MM.1S (cell line): ENCODE measurements at places on chromosomes 11 and 22.

GRCh38 chr11:39860931-39861330, 1598.5 kb downstream of the LRRC4C start:
- DNase-seq: no peak

GRCh38 chr22:27730641-27731433, 70.7 kb downstream of the MN1 start:
- no peak for DNase-seq

DNA sequence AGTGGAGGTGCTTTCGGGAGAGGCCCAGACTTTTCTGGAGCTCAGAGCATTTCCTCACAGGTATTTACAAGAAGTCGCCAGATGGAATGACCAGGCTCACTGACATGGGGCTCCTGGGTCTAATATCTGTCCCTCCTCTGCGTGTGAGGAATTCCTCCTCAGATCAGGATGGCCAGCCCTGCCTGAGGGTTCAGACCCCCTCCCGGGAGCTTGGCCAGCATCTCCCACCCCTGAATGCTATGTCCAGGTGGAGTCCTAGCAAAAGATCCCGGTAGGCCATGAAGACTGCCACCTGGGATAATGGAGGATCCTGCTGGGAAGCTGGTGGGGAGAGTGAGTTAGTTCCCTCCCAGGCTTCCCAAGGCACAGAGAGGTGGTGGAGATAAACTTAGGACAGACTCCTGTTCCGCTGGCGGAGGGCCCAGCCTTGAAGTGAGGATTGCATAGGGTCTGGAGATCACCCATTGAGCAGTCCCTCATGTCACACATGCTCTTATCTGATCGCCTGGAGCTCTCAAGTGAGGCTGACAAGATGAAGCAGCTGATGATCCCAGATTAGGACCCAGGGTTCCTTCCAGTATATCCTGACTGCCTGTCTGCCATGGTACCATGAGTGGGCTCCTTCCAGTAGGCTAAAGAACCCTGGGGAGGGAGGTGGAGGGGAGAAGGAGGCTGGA, 5.7 kb downstream of the OAF start:
- DNase-seq: no peak

- DNase-seq: peak; percentile 94
These were observed 121.2 kb downstream of the PDE3B start for GRCh38 chr11:14764579-14765527.

DNA sequence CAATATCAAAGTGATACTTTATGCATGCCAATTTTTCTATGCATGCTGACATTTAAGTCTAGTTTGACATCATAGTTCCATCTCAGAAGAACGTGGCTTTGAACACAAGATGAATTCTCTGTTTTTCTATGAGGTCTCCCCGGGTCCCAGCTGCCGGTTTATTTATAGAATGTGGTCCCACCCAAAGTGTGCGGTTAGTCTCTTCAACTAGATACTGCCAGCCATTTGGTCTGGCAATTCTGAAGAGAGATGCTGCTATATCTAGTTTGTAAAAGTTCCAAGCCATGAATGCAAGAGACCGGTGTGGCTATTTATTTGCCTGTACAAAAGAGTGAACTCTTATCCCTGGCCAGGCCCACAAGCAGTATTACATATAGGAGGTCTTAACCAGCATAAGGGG, 9.2 kb downstream of the OR5A2 start:
- peak; percentile 44 for DNase-seq

DNA sequence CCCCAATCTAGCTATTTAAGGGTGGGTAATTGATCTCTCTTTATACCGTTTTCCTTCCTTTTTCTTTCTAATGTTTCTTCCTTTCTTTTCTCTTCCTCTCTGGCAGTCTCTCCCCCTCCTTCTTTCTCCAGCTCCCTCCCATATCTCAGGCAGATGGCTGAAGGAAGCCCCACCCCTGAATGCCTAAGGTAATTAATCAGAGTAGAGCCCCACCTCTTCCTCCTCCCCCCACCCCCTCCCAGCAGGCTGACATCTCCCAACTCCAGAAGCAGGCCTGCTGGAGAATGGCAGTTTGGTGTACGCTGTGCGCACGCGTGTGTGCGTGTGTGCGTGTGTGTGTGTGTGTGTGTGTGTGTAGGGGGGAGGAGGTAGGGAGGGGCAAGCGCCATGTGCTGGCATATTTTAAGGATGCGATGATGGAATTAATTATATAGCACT, 122.6 kb downstream of the APOL5 start:
- peak; percentile 79 for DNase-seq

GRCh38 chr22:25714070-25714469, 27.9 kb upstream of the MYO18B start:
- DNase-seq: no peak

DNA sequence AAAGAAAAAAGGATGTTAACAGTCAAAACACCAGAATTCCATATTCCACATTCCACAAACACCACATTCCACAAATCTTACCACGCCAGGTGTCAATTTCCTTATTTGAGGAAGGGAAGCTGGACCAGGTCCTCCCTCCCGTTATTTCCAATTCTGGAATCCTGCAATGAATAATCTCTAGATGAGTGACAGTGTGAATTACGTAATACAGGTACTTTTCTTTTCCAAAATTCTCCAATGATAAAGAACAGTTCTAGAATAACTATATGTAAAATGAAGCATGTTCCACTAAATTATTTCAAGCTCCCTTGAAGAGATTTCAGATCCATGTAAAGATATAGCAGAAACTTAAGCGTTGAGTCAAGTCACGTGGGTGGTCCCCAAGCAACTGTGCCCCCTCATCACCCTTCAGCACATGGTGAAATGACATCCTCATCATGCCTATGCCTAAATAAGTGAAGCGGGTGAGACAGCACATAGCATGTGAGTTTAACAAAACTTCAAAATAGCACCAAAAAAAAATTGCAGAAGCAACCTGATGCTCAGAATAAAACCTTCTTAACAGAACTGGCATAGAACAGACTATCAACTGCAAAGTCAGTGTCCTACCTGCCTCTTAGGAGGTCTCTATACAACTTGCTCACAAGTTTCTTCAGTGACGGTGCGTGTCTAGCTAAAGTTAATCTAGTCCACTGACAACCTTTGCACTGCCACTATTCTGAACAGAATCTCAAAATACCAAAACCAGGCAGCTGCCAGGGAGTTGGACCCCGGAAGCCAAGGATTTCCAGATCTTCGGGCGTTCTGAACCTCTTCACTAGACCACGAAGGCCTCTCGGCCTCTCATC, 876 bp downstream of the NFRKB start:
- peak; percentile 27 for DNase-seq

GRCh38 chr11:100716838-100717237, 29.8 kb downstream of the ARHGAP42 start:
- DNase-seq: no peak

GRCh38 chr11:59551659-59552521, 40.6 kb downstream of the OR4D9 start:
- DNase-seq: no peak

DNA sequence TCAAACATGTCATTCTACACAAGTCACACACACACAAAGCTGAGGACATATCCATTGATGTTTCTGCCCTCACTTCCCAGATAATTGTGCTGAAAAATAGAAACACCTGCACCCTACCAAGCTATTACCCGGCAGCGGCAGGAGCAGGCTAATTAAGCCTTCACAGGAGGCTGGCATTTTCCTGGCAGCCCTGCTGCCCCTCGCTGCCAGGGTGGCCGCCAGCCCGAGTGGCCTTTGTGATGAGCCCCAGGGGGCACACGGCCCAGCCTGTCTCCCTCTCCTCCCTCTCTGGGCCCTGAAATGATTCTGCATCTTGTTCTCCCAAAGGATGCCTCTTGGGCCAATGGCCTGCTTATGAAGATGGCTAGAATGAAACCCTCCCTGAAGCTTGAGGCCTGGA, 76.2 kb upstream of the TP53I11 start:
- DNase-seq: no peak

DNA sequence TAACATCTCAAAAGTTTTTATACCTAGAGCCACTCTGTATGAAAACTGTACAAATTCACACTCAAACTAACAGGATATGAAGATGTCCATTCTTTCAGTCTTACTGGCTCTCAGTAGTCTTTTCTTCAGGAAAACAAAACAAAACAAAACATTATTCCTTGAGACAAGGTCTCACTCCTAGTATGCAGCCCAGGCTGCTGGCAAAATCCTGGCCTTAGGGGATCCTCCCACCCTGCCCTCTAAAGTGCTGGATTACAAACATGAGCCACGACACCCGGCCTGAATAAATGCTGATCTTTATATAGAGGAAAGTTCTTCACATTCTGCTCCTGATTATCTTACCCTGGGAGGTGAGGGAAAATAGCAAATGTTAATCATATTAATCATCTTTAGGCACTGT, 5.1 kb downstream of the APOL2 start:
- no peak for DNase-seq

GRCh38 chr11:95680169-95680929, 109.2 kb downstream of the FAM76B start:
- peak; percentile 89 for DNase-seq

DNA sequence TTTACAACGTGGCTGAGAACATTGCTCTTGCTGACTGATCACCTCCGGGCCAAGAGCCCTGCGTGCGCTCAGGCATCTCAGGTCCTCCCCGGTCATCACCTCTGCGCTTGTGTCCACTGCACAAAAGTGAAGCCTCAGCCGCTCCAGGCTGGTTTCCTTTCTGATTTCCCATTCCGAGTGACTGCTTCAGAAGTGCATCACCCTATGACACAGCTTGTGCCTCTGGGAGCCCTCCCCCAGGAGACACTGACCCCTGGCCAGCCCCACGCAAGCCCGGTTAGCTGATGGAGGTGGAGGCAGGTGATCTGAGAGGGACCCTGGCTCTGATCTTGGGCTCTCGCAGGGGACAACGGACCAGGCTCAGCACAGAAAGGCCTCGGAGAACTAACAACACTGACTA, 38.3 kb upstream of the GNB1L start:
- no peak for DNase-seq

DNA sequence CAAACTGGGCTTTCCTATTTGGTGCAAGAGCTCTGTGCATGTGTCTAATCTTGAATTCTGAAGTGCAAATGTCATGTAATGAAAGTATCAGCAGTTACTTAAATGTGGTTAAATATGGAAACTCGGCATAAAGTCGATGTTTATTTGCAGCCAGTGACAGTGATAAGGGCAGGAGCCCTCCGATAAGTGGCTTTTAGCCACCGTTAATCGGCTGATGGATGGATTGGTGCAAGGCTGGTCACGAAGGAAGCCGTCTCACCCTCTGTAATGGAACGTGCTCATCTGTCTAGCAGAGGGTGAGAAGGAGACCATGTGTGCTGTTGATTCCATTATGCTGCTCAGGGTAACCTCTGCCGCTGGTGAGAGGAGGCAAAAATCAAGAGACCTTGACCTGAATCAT, 121.8 kb upstream of the PAX6 start:
- no peak for DNase-seq

DNA sequence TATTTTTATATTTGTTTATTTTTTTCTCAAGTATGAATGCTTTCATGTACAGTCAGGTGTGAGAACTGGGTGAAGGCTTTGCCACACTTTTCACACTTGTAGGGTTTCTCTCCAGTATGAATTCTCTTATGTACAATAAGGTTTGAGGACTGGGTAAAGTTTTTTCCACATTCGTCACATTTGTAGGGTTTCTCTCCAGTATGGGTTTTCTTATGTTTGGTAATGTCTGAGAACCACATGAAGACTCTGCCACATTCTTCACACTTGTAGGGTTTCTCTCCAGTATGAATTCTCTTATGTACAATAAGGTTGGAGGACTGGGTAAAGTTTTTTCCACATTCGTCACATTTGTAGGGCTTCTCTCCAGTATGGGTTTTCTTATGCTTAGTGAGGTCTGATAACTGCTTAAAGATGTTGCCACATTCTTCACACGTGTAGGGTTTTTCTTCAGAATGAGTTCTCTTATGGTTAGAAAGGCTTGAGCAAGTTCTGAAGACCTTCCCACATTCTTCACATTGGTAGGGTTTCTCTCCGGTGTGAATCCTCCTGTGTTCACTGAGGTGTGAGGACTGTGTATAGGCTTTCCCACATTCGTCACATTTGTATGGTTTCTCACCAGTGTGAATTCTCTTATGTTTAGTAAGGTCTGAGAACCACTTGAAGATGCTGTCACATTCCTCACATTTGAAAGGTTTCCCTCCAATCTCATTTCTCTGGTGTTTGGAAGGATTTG, 19.7 kb downstream of the ZNF195 start:
- no peak for DNase-seq
